ENCODE measurements at places on chromosomes 4 and X.

GRCh38 chr4:47669946-47670345 lies 167.9 kb downstream of the CORIN start:
- no peak for DNase-seq

DNA sequence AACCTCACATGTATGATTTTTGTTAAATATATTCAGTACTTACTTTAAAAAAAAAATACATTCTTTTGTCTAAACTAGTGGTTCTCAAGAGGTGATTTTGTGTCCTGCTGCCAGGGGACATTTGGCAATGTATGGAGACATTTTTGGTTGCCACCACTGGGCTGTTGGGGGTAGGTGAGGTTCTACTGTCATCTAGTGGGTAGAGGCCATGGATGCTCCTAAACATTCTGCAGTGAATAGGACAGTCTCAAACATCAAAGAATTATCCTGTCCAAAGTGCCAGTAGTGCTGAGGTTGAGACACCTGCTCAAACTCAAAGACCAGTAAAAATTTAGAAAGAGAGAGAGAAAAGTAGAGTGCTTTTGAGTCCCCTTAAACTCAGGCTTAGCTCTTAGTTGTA lies 32.9 kb upstream of the PGM2 start:
- no peak for DNase-seq

- DNase-seq: no peak
Measured at GRCh38 chr4:27149541-27150212, 289.0 kb downstream of the STIM2 start.

- no peak for DNase-seq
Measured at GRCh38 chr4:168273838-168274237, 44.7 kb downstream of the DDX60 start.

DNA sequence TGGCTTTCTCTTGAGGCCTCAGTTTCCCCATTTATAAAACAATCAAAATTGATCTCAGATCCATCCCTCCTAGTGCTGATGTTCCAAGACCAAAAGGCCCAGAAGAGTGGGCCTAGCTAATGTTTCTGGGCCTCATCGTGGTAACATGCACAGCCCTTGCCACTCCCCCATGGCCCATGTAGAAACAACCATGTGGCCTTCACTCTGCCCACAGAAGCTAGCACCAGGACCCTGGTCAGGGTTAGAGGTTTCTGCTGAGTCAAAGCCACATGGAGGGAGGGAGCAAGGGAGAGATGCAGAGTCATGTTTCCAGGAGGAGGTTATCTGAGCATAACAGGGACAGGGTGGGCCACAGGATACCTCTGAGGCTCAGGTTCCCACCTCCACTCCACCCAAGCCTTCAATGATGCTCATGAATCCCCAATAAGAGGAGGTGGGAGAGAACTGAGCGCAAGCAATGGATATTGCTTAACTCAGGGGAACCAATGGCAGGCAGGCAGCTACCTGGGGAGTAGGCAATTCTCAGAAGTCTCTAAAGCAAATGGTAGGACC lies 16.9 kb downstream of the OTUD5 start:
- DNase-seq: no peak

DNA sequence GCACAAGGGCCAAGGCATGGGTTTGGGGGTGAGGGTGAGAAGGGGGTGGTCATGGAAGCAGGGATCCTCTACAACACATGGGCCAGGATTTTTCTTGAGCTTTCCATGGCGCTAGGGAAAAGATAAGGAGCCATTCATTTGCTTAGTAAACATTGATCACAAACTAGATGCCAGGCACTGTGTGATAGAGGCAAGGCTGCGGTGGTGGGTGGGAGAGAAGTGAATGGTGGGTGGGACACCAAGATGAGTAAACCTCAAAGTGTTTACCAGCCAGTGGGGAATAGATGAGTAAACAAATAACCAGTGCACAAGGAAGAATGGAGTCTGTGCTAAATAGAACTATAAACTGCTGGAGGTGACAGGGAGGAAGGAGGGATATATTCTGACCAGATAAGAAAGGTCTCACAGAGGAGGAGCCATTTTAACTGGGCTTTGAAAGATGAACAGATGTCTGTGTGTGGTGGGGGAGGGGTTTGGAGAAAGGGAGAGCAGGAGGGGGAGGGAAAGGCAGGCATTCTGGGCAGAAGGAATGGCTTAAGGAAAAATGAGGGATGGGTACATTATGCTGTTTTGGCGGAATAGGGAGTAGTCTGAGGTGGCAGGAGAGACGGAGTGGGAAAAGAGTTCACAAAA lies 48.0 kb upstream of the LAS1L start:
- no peak for DNase-seq

- DNase-seq: no peak
Measured at GRCh38 chr4:7775396-7775795, 164.3 kb downstream of the AFAP1 start.

GRCh38 chrX:24647257-24648058 lies at the start of gene PCYT1B:
PCYT1B (minus strand) TSS chrX:24647347; CDS start chrX:24647105, 242 bp downstream.
- DNase-seq: peak; percentile 68

DNA sequence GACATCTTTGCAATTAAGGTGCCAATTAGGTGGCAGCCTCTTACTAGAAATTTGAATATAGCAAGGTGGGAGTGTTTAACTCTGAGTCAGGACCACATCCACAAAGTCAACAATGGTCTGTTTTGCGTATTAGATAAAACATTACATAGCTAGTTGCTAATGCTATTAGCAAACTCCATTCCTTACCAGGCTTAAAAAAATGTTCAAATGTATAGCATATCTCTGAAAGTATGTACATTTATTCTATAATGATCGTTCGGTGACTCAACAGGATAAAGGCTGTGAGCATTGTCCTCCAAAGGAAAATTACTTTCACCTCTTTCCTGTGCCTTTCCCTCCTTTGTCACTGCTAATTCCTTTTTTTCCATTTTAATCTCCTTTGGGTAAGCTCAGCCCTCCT lies 74.5 kb downstream of the SYTL5 start:
- DNase-seq: no peak

GRCh38 chr4:138158746-138159297 lies 83.3 kb downstream of the SLC7A11 start:
- no peak for DNase-seq

DNA sequence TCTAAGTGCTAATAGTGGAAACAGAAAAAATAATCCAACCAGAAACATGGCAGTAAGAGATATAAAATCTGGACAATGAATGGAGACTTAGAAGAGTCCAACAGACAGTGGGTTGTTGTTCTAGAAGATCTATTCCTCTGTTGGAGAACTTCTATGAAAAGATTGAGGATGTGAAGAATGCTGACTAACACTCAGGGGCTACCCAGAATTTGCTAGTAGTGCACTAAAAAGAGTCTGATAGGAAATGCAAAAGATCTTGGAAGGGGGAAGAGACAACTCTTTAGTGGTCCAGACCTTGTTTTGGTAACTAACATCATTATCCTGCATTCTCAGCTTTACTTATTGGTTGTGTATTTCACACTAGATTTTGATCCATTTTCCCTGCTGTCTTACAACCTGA lies 77.9 kb downstream of the SMARCA1 start:
- no peak for DNase-seq

- DNase-seq: no peak
Measured at GRCh38 chrX:40806513-40807220, 71.3 kb upstream of the MED14 start.

DNA sequence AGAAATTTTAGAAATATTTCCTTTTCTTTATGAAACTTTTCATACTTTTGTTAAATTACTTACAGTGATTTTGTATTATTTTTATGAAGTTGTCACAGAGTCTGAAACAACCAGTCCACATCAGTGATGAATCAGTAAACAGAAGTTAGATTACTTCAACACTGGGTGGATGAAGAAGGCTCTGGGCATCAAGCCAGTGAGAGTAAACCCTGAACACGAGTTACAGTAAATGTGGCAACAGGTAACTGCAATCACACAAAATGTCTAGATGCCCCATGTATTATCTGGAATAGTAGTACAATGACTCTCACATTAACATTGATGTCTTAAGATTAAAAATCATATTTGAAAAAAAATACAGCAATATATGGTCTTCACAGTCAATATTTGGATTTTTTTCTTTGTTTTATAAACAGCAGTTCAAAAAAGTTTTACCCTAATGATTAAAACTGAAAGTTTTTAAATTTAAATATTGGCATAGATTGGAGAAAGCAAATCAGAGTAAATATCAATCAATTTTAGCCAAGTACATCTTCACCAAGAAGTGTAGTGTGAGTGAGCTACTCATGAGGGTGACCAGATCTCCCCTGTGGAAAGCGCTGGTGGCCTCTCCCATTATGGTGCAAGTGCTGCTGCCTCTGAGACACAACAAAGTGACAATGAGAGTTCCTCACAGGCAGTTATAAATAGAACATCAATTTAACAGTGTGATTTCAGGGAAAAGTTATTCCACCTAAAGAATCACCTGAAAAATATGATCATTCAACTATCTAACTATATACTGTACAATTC lies 63.2 kb upstream of the UGT2B7 start:
- no peak for DNase-seq

DNA sequence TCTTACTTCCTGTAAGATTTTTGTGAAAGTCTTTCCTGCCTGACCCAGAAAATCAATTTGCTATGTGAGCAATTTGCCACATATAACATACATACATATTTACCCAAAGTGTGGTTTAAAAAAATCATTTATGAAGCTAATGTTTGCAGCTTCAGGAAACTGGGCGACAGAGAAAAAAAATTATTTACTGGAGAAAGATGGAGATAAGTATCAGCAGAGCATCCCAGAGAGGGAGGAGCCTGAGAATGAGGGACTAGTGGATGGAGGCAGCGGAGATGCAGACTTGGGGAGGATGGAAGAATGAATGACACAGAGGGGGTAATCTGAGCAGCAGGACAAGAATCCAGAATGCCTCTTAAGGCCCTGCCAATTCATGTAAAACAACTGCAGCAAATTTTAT lies 975 bp upstream of the GYPA start:
- no peak for DNase-seq

DNA sequence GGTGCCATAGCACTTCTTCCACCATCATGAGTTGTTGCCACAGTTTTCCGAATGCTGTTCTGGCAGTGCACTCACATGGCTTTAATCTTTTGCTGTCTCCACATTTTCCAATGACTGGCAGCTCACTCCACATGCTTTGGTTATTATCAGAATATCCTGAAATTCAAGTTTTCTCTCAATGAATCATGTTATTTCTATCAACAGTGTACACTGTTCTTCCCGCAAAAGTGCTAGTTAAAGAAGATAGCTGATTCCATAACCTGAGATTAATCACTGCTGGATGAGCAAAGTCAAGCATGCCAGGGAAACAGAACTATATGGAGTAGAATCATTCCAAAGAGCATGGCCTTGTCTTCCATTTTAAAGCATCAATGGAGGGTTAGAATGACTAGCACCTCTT lies 14.6 kb upstream of the IL13RA2 start:
- DNase-seq: no peak

DNA sequence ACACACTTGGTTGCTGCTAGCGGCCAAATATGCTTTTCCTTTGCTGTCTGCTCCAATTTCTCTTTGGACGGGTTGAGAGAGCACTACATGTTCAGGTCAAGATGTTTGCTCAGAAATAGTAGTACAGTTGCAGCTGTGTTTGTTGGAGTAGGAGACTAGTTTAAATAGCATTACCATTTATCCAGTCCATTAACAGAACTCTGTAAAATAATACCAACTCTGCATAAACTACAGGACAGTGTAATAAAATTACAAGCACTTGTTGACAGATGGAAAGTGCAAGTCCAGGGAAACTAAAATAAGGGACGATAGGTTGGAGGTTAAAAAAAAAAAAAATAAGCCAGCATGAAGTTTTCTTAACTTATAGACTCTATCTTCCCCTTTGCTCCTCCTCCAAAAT lies 20.2 kb downstream of the SLIT2 start:
- no peak for DNase-seq

DNA sequence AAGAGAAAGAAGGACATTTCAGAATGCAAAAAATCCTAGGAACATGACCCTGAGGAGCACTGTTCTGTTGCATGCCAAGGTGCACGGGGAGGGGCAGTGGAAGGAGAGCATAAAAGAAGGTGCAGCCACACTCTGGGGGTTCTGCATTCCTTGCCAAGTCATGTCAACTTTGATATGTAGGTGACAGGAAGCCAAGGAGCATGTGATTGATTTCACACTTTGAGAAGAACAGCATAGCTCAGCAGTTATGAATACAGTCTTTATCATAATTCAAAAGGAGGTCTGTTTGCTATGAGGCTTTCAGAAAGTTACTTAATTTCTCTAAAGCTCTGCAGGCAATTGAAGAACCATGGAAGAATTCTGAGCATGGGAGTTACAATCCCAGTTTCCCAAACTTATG lies 50.6 kb downstream of the SCFD2 start:
- no peak for DNase-seq

DNA sequence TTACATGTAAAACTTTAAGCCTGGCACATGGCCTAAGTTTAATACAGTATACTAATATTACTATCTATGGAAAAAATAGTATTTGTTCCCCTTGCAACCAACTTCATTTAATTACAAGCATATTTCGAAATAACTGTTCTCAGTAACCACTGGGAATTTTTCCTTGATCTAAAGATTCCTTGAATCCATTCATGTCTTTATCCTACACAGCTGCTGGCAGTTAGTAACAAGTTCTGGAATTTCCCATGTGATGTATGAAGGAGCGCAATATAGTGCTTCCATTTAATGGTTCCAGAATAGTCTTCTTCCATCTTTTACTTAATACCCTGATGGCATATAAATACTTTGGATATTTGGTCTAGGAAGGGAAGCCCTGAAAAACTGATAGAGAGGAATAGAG lies 136.5 kb downstream of the AASDH start:
- no peak for DNase-seq

GRCh38 chr4:20248155-20248558 lies 3.5 kb upstream of the SLIT2 start:
- no peak for DNase-seq
